ENCODE measurements at places on chromosomes 13 and 19.
A peak's percentile ranks its signal among the peaks of the same experiment; 100 is the strongest.

GRCh38 chr13:53946500-53946899 is 917.9 kb downstream of the OLFM4 start:
- DNase-seq, result no peak

- DNase-seq, result no peak
Observed at GRCh38 chr13:40975441-40975840, 43.7 kb downstream of the ELF1 start.

- peak; percentile 75 for DNase-seq
Observed at GRCh38 chr13:77928909-77929308, 10.3 kb upstream of the EDNRB start.

GRCh38 chr19:1173845-1174809 is at the start of gene SBNO2:
Gene SBNO2, minus strand, starts transcription at chr19:1174268. Its CDS starts 19,992 bp downstream, at chr19:1154276.
- DNase-seq, result peak; percentile 87

DNA sequence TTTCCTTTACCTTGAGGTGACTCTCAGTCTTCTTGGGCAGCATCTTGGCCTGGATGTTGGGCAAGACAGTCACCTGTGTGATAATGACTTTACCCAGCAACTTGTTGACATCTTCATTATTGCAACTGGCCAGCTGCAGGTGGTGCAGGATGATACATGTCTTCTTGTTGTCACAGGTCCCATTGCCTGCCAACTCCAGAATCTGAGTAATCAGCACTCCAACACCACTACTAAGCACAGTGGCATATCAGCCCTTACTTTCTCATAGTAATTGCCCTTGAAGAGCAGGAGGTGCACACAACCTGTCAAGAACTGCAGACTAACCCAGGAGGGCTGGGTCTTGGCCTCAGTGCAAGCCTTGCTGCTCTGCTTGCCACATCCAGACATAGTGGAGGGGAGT is 57.8 kb downstream of the CCNA1 start:
- no peak for DNase-seq

Data from CD14-positive monocyte (primary cell).